Hematopoietic multipotent progenitor cell treated with erythropoietin and hydrocortisone succinate and interleukin-3 and kit ligand, for 17 days (in vitro differentiated cells): ENCODE measurements at places on chromosomes 2 and 18.

DNA sequence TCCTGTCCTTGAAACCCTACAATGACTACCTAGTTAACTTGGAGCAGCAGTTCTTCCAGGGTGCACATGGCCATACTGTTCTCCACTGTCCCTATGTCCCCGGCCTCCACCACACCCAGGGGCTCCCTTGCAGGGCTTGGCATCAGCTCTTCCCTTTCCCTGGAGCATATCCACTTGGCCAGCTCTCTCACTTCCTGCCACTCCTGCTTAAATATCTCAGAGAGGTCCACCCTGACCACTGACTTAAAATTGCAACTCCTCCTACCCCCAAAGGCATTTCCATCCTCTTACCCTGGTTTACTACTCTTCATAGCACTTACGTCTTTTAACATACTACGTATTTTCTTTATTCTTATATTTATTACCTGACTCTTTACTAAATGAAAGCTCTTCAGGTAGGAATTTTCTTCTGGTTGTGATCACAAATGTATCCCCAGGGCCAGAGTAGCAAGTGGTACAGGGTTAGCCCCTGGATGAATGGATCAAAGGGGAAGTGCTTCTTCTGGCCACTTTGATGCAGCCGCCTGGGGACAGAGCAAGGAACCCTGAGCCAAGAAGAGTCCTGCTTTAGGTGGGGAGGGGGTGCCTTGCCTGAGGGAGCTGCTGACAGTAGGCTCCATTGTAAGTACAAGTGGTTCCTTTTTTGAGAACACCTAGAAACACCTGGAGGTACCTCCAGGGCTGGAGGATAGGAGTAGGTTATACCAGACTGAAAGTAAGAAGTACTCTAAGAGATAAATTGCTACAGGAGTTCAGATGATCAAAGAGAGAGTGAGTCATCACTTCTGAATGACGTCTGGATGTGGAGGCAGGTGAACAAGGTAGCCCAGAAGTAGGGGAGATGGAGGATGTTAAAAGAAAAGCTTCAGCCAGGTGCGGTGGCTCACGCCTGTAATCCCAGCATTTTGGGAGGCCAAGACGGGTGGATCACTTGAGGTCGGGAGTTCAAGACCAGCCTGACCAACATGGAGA lies 82.2 kb downstream of the SOCS6 start:
- DNase-seq, result no peak

DNA sequence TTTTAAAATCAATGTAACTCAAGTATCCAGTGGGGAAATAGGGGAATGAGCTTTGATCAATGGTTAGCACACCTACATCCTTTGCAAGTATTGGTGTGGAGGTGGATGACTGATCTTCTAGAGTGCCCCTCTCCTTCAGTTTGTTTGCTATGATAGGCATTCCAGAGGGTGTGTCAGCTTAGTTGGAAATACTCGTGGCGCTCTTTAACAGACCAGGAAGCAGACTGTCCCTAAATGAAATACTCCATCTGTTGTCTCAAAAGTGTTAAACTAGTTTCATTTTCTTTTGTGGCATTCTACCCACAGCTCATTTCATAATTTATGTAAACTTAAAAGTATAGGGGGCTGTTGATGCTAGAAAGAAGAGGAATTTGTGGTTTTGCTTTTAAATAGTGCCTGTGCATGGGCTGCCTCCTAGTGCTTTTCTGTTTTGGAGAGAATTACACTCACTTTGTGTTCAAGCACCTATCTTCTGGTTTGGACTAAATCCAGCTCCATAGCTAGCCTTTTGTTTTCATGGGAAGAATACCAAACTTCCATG lies 66.2 kb downstream of the STAT1 start:
- DNase-seq, result no peak

DNA sequence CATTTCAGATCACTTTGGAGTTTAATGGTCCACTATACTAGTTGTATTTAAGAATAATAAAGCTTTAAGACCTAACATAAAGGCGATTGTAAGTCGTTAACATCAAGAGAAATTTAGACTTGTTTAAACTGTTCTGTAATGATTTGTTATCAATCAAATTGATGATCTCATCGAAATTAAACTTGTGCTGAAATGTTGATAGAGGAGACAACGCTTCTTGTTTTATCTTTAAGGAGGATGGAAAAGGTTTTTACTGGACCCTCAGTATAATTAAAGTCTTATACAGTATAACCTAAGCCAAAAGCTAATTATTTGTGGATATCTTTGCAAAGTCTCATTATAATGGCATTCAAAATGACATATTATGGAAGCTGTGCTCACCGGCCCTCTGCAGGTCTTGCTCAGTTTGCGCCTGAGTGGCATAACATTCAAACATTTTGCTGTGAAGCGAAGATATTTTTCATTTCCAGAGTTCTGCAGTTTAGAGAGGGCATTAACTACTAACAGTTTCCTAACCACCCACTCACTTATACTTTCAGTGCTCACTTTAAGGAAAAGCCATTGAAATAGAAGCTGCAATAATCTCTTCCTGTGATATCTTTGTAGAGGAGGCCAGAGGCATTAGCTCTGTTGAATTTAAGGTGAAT lies 1.4 kb upstream of the SERTAD2 start:
- no peak for DNase-seq

DNA sequence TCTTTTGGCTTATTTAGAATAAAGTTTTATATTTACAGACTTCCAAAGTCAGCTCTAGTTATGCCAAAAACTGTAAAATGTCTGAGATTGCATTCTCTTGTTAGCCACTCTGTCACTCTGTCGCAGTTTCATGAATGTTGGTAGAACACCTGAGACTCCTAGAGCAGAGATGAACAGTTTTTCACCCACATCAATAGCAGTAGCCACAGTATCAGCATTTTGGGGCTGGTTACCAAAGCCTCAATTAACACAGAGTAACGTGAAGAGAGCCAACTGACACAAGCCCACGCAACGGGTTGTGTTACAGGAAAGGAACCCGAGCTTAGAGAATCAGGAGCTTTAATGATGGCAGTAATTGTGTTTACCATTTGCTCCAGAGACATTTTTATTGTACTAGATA lies 443.0 kb upstream of the SLC39A10 start:
- DNase-seq, result no peak

DNA sequence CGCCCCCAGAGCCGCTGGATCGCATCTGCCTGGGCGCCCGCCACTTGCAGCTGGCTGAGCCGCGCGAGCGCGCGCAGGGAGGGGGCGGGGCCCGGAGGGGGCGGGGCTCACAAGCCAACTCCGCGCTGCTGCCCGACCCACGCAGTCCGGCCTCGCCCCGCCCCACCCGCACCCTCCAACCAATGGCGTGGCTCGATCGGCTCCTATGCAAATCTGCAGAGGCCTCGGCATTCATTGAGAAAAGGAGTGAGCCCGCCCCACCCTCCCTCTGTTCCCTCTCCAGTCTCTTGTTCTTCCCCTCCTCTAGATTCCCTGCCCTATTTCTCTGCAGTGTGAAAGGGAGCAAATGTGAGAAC lies at the start of gene ALK:
ALK (minus strand) TSS at position 27 of the 356 bp plus-strand sequence. CDS start 927 bp downstream, outside the sequence.
- DNase-seq, result peak; percentile 39

- no peak for DNase-seq
Observed at GRCh38 chr2:41610501-41611190, 437.2 kb upstream of the PKDCC start.

DNA sequence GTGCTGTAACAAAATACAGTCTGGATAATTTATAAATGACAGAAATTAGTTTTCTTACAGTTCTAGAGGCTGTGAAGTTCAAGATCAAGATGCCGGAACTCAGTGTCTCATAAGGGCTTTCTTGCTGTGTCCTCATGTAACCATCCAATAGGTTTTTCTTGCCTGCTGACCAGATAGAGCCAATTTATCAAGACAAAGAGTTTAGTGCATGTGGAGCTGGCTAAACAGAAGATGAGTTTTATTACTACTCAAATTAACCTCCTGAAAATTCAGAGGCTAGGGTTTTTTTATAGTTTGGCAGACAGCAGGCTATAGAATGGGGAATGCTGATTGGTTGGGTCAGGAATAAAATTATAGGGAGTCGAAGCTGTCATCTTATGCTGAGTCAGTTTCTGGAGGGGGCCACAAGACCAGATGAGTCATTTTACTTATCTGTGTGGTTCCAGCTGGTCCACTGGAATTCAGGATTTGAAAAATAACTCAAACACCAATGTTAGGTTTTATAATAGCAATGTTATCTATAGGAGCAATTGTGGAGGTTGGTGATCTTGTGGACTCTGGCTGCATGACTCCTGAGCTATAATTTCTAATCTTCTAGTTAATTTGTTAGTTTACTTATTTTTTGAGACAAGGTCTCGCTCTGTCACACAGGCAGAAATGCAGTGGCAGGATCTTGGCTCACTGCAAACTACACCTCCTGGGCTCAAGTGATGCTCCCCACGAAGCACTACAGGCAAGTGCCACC lies 3.2 kb upstream of the PDK1 start:
- DNase-seq, result peak; percentile 85

DNA sequence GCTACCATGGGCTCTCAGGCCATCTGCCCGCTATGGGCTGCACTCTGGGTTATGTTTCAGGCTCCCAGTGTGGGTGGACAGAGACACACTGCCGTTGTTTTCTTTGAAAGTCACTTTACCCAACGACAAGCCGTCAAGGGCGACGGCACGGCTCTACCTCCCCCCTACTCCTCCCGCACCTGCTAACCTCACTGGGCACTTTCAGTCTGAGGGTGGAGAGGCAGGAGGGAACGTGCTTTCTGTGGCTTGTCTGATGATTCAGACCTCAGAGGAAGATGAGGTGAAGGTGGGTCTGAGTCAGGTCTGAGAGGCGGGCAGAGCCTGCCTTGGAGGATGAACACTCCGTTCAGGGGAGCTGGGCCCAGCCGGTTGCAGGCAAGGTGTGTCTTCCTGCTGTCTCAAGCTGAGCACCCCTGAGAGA lies 147.6 kb upstream of the HDAC4 start:
- no peak for DNase-seq

DNA sequence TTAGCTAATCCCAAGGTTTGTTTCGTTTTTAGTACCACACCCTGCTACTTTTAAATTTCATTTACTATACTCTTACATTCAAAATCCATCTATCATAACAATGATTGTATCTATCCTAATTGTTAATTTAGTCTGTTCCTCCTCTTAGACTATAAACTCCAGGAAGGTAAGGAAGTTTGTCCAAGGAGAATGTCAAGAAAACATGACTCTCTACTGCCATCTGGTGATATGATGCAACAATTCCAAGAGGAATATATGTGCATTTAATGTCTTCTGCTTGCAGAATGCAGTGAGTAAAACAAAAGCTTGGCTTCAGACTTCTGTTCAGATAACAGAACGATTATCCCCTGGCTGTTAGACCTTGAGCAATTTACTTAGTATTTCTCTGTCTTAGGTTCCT lies 1267.1 kb downstream of the LRP1B start:
- DNase-seq, result no peak

GRCh38 chr2:46275995-46276394 lies 21.2 kb upstream of the EPAS1 start:
- no peak for DNase-seq

DNA sequence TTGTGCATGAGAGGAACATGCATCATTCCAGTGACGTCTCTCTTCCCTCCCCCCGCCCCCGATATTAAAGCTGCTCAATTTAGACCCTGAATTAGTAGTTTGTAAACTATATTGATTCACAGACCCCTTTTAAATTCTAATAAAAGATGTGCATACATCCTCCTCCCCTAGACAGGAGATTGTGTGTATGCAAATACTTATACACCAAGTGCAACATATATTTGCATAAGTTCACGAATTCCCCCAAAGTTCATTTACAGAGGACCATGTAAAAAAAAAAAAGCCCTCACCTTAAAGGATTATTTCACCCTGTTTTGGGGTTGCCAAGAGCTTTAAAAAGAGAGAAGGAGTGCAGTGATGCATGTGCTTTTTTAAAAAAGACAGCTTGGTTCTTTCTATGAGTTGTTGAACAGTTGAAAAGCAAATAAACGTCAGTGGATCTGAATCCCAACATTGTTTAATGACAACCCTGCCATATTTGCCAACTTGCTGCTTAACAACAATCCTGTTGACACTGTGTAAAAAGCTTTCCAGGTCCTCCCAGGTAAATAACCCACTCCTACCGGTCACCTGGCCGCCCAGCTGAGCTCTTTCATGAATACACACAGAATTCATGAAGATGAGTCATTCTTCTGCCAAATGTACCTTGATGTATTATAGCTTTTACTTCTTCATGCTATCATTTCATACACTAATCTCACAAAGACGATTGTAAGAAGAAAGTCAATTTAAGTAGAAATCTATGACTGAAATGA lies 211.5 kb downstream of the IKZF2 start:
- DNase-seq, result no peak

DNA sequence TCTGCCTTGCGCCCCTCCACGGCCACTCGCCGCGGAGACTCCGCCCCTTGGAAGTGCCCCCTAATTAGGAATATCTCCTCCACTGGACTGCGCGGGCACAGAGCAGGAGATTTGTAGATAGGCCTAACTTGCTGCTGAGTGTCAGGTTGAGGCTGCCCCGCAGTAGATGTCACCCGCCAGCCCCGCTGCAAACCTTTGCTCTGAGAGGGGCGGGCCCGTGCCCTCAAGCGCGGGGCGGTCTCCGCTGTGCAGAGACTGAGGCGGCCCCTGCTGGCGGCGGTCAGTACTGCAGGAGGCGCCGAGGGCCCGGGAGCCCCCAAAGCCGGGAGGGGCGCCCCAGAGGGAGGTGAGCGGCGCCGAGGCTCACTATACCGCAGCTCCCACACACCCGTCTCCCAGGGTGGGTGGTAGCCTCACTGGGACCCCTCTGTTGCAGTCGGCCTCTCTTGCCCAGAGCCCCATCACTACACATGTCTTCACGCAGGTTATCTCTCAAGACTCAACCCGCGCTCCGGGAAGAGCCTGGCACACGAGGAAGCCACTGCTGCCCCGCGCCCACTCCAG lies 2.9 kb upstream of the NEURL3 start:
- peak; percentile 77 for DNase-seq

DNA sequence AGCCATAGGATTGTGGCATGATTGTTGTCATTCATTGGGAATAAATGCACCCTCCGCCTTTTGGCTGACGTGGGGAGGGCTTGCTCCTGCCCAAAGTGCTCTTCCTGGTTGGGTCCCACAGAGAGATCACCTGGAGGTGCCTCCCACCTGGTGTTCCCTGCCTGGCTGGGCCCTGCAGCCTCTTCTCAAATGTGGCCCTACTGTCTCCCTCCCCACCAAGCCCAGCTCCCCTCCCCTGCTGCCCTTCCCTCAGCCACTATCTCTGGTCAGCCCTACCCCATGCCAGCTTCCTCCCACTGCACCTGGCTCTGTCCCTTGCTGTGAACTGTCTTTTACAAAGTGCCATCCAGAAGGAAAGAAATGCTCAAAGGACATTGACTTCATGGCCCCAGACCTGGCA lies 173.4 kb downstream of the GLI2 start:
- DNase-seq, result no peak

- DNase-seq, result no peak
Observed at GRCh38 chr2:19408592-19408991, 50.2 kb upstream of the OSR1 start.

DNA sequence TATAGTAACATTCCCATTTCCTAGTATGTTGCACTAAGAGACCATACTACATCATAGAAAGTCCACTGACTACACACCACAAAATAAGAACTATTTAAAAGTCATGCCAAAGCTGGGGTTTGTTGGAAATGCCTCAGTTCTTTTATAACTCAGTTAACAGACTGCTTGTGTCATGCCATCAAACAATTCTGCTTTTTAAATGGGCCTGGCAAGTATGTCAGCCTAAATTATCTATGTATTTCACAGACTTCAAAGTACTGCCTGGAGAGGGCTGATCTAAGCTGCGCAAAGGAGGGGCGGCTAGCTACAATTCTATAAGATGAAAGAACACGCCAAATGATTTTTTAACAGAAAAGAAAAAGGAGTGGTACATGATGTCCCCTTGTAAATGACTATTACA lies 49.6 kb downstream of the FARSB start:
- peak; percentile 32 for DNase-seq

GRCh38 chr2:81181845-81182244 lies 877.3 kb upstream of the LRRTM1 start:
- no peak for DNase-seq

- no peak for DNase-seq
Observed at GRCh38 chr2:148240838-148241237, 219.9 kb downstream of the MBD5 start.
